Stimulated activated CD4-positive, alpha-beta T cell treated with anti-CD3 and anti-CD28 coated beads, Interleukin-12 subunit alpha, Interleukin-12 subunit beta, amount 100 ng/mL, for 48 hours (primary cell): ENCODE measurements at places on chromosomes 2 and 18.

DNA sequence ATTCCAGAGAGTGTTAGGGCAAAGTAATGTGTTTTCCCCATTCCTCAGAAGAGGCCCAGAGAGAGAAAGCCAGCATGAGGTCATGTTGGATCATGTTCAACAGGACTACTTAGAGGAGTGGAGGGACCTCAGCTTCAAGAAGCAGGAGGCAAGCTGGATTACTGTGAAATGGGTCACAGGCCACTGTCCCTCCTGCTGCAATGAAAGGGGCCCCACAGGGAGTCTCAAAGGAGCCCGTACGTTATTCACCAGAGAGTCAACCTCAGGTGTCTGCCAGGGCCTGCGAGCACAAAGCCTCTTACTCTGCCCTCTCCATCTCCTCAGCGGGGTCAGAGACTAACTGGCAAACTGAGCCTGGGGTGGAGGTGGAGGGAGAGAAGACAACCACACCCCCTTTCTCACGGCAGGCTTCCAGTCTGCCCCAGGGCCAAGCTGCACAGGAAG lies 27.2 kb upstream of the ACYP2 start:
- no peak for DNase-seq

DNA sequence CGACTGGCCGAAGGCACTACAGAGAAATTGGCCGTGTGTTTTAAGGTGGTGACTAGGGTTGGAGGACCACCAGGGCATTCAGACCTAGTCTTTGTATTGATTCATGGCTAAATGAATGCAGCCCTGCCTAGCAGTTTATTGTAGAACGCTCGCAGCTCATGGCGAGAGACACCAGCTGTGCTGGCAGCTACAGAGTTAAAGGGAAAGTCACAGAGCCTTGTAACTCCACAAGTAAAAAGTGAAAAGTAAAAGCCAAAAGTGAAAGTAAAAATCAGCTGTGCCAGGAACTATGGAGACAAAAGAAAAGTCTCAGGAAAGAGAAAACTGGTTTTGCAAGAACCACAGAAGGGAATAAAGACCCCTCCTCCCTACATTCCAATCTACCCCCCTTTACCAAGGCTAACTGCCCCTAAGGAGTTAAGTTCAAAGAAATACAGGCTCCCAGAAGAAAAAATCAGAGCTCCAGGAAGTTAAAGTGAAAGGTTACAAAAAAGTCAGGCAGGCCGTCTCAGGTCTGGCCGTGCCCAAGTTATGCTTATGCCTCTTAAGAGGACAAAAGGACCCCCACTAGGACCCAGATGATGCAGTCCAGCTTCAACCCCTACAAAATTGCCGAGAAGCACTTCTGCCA lies 46.4 kb upstream of the SELENOI start:
- DNase-seq, result no peak

DNA sequence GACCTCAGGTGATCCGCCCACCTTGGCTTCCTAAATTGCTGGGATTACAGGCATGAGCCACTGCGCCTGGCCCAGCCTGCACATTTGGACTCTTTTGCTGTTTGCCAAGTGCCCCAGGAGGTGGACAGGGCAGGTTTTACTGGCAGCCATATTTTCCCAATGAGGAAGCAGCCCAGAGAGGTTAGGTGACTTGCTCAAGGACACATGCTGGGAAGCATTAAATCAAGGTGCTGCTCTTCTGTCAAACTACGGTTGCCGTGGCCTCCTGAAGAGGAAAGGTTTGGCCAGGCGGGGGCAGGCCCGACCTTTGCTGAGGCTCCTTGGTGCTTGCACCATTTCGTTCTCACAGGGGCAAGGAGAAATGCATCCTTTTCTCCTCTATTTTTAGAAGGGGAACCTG lies 44.0 kb downstream of the DNMT3A start:
- no peak for DNase-seq

DNA sequence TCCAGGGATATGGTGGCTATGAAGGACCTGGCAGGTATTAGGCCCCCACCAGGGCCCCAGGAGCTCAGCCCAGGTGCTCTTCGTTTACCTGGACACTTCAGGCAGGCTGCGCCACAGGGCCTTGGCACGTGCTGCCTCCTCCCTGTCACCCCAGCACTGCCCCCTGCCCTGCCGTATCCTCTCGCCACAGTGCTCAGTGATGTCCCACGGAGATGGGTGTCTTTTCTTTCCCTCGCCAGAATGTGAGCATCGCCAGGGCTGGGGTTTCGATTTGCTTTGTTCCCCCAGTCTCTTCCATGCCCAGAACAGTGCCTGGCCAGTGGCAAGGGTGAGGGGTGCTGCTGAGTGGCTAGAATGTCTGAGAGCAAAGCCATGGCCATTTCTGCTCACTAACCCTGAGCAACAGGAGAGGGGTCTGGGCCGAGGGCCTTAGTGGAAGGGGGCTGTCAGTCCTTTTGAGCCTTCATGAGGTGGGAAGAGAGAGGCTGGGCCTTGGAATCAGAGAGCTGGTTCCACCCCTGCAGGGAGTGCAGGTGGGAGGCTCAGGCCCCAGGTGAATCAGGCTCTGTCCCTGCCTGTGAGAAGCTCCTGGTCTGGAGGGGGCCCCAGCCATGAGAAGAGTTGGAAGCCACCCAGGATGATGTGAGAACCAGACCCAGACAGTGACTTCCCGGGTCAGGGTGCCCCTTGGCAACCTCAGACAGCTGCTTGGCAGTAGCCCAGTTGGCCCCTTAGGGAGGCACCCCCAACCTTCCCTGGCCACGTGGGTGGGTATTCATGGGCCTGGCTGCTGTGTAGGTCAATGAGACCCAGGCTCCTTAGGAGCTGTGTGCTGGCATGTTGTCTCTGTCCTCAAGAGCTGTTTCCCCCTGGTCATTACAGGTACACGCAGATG lies 129.9 kb upstream of the HS6ST1 start:
- no peak for DNase-seq

DNA sequence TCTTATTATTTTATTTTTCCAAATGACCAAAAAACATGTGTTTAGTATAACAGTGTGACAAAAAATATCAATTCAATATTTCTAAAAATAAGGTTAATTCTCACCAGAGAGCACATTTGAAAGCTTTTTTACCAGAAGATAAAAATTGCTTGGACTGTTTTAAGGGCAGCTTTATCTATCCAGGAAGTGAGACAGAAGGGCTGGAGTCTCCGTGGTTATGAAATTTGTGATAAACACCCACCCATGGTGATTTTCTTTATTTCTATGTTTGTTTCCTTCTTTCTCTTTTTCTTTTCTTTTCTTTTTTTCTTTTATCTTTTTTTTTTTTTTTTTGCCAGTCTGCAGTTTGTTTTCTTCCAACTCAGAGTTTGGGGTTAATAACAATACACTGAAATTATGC lies 298.5 kb downstream of the PIEZO2 start:
- no peak for DNase-seq

GRCh38 chr2:1740716-1741589 lies 3.4 kb downstream of the PXDN start:
- no peak for DNase-seq

GRCh38 chr2:16125614-16126516 lies 185.5 kb downstream of the MYCN start:
- DNase-seq, result no peak

GRCh38 chr2:172096626-172097547 lies 5.8 kb downstream of the DLX2 start:
- DNase-seq, result no peak

- no peak for DNase-seq
These were observed 6.1 kb downstream of the SLC66A2 start for GRCh38 chr18:79945118-79946042.
